Naive B cell (primary cell): ENCODE measurements at places on chromosomes 11 and 22. TPM values are rescaled to one million over a fixed set of nuclear protein-coding genes. Genes with fewer than 3 reads are reported as not detected.

GRCh38 chr11:12288212-12288930 lies 89.0 kb upstream of the PARVA start:
- DNase-seq = no peak

DNA sequence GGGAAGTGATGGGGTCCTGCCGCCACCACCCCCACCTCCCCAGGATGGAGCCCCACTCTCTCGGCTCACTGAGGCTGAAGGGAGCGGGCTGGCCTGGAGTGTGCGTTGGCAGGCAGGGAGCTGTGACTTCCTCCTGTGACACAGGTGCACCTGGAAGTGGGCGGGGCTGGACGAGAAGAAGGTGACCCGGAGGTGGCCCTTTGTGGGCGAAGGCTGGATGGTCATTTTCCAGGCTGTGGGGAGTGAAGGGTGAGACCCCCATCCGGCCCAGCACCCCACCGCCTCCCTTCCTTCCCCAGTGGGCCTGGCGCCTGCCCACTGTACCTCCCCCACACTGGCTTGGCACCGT lies 15.3 kb downstream of the IL17REL start:
- no peak for DNase-seq

DNA sequence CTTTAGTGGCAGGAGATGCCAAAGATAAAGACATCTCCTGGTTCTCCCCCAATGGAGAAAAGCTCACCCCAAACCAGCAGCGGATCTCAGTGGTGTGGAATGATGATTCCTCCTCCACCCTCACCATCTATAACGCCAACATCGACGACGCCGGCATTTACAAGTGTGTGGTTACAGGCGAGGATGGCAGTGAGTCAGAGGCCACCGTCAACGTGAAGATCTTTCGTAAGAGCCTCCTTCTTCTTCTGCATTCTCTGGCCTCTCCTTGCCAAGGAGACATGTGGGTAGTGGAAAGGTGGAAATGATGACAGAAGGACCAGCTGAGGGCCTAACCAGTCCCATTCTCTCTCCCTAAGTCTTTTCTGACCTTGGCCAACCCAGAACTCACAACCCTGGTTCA lies 110.1 kb upstream of the TTC12 start:
- DNase-seq = no peak

DNA sequence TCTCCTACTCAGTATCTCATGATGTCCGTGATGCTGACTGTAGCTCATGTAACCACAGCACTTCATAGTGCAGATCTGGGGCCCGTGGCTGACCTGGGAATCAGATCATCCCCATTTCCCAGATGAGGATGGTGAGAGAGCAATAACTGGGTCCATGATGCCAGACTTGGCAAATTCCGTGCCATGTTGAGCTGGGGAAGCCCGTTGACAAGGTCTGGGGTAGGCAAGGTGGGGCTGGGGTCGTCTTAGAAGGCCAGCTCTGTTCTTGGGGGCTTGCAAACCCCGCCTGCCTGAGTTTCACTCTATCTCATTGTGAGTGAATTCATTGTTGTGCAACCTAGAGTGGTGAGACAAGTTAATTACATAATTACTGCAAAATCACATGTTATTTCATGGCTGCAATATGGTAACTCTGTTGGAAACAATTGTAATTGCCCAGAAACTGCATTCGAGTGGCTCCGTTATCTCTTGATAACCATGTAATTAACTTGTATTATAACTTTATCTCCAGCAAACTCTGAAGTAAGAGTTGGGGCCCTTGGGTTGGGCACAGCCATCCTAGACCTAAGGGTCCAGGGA lies 41.7 kb downstream of the LMO1 start:
- no peak for DNase-seq

- no peak for DNase-seq
These were observed 63.2 kb upstream of the RRAS2 start for GRCh38 chr11:14422052-14422813.

OR4D5 gene
- not detected for polyA plus RNA-seq

TUBA8 gene
- 1.5 TPM for polyA plus RNA-seq

MFNG gene
- 298 TPM for polyA plus RNA-seq
